ENCODE measurements at places on chromosomes 7 and 10.

DNA sequence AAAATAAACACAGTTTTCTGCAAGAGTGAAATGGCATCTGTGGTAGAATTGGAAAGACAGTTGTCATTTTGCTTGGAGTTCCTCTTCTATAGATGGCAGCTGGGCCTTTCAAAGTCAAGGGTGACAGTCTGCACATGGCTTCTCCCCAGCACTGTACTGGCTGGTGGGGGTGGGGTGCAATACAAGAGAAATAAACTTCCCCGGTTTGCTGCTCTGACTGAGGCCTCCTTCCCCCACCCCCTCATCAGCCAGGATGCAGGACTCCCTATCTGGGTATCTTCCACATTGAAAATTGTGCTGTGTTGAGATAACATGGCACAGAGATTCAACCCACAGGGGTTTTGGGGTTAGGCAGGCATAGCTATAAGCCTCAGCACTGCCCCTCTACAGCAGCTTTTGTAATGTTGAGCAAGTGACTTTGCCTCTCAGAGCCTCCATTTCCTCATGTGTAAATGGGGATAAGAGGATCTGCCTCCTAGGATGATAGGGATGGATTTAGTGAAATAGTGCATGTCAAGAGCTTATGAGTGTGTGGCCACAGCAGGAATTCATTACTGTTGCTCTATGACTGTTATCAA lies 85.8 kb upstream of the WDR11 start:
- H3K4me1 ChIP-seq = no peaks in the 10 kb centered on the region
- H3K27me3 ChIP-seq = no peaks in the 10 kb centered on the region
- no peaks in the 10 kb centered on the region for H3K36me3 ChIP-seq
- no peak for DNase-seq
- H3K4me3 ChIP-seq = no peak overlapping the region

- H3K4me1 ChIP-seq = no peaks in the 10 kb centered on the region
- H3K36me3 ChIP-seq = peaks cover 5% of the 10 kb centered on the region
- H3K27me3 ChIP-seq = no peaks in the 10 kb centered on the region
- H3K27ac ChIP-seq = no peak overlapping the region
Measured at GRCh38 chr10:74371696-74372095, 220.7 kb downstream of the ADK start.

- no peaks in the 10 kb centered on the region for H3K27me3 ChIP-seq
- no peak overlapping the region for H3K4me3 ChIP-seq
- H3K36me3 ChIP-seq = no peaks in the 10 kb centered on the region
- H3K4me1 ChIP-seq = no peaks in the 10 kb centered on the region
- DNase-seq = no peak
- no peak overlapping the region for H3K27ac ChIP-seq
Measured at GRCh38 chr7:36415144-36415543, 25.5 kb downstream of the ANLN start.

GRCh38 chr10:83724471-83725241 lies 414.7 kb upstream of the GHITM start:
- no peak overlapping the region for H3K27ac ChIP-seq
- no peak for DNase-seq
- no peaks in the 10 kb centered on the region for H3K4me1 ChIP-seq
- no peaks in the 10 kb centered on the region for H3K36me3 ChIP-seq

DNA sequence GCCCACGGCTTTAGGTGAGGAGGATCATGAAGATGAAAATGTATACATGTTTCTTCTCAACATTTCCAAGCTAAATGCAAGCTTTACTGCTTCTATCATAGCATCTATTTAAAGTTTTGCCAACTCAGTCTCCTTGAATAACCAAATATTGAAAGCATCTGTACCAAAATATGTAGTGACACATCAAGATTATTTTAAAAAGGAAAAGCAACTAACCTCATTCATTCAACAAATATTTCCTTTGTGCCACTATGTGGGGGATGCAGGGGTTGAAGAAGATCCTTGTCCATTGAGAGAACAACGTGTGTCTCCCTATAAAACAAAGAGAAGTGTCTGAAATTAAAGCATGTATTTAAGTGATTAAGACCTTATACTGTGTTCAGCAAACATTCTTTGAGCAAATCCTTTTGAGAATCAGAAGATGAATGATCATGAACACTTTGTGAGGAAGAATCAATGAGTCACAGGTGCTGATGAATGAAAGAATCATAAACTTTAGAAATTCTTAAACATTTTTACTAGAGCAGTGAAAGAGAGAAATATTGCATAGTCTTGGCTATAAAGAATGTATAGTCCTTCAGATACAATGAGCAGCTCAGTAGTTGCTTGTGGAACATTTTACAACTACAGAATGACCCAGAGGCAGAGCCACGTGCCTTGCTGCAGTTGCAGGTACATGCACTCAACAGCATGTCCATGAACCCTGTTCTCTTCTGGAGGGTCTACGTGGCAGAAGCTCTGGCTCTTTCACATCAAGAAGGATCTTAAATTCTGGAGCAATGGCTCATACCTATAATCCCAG lies 13.9 kb downstream of the TAS2R60 start:
- H3K4me3 ChIP-seq = no peak overlapping the region
- H3K27me3 ChIP-seq = no peaks in the 10 kb centered on the region
- DNase-seq = no peak

GRCh38 chr10:32530231-32530630 lies 84.3 kb downstream of the CCDC7 start:
- H3K4me1 ChIP-seq = no peaks in the 10 kb centered on the region
- H3K4me3 ChIP-seq = no peak overlapping the region
- H3K36me3 ChIP-seq = no peaks in the 10 kb centered on the region
